ENCODE measurements at places on chromosomes 1 and 21.

DNA sequence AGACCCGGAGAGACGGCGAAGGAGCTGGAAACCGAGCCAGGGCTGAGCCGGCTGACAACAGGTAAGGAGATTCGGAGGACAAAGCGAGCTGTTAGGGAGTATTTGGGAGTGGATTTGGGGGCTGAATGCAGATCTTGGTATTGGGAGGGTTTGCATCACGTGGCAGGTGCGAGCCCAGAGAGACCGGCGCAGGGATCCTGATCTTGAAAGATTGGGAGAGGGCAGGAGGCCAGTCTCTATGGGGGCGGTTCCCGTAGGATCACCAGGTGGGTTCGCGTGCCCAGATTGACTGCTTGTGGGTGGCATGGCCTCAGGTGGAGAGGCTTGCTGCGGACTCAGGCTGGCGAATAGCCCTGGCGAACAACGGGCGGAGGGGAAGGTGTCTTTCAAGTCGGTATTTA lies 204 bp downstream of the CIART start:
- DNase-seq: no peak

GRCh38 chr1:192986110-192986747 lies 72.9 kb downstream of the UCHL5 start:
- no peak for DNase-seq

- no peak for DNase-seq
Observed at GRCh38 chr1:205396967-205397616, 24.8 kb downstream of the LEMD1 start.

DNA sequence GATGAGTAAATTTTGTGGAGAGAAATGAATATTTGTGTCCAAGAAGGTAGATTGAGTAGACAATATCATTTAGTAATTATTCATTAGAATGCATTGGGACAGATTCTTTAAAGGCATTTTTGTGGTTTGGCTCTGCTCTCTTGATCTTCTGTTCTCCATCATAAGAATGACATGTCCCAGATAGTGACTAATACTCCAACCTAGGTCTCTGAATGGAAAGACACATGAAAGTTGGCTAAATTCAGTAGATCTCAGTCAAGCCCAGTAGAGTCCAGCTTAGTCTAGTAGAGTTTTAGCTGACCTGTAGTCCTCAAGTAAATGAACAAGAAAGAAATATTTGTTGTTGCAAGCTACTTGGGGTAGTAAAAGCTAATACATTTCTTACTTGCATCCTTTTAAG lies 61.8 kb upstream of the DNAH14 start:
- DNase-seq: no peak

DNA sequence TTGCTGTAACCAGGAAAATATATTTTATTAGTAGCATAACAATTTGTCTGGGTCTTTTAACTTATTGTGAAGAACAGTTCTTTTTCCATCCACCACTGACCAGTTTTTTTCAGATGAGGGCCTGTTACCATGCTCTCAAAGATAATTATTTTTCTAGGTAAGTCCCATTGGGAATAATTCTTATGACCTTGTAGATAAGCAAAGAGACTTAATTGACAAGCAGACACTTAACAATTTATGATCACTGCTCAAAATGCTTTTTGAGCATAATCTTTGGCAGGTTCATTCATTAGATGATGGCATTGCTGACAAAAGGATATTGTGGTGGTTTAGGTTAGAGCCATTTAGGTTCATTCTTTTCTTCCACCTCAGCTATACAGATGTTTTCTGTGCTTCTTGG lies 6.6 kb downstream of the SNX27 start:
- no peak for DNase-seq

DNA sequence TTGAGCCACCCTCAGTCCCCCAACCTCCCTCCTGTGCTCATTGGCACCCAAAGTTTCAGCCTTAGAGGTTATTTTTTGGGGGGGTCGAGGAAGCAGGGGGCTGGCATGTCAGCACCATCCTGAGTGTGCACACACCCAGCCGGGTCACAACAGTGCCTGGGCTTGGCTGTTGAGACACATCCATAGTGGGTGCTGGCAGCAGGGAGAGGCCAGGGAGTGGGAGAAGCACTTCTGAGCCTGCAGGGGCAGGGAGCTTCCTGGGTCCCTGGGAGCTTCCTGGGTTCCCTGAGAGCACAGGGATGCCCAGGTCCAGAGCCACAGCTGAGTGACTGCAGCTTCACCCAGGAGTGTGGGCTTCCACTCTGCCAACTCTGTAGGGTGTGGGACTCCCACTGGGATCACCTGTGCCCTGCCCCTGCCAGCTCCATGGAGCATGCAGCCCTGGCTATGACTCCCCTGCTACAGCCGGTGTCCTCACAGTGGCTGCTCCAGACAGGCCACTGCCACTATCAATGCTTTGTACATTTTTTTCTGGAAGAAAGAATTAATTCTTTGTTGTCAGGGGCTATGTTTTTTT lies 240.4 kb downstream of the PTGER3 start:
- no peak for DNase-seq

DNA sequence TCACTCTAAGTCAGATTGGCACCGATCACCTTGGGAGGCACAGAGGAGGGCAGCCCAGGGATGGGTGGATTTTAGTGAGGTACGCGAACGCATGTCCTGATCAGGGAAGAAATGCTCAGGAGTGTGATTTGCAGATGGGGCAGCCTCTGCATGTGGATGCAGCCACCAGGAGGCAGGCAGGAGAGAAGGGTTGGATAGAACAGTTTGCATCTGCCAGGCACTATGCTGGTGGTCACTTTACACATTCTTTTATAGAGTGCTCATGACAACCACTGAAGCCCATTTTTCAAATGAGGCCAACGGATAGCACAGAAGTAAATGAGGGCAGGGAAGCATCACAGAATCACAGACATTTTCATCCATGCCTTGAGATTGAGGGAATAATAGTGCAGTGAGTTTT lies 5.7 kb downstream of the LAMB3 start:
- DNase-seq: no peak

- peak; percentile 57 for DNase-seq
Observed at GRCh38 chr21:34129039-34129891, 55.9 kb downstream of the MRPS6 start.

- no peak for DNase-seq
Observed at GRCh38 chr1:169070958-169071357, 35.5 kb upstream of the ATP1B1 start.

GRCh38 chr1:27005648-27006496 lies 6.8 kb downstream of the TENT5B start:
- DNase-seq: no peak

GRCh38 chr1:33610391-33610790 lies 137.9 kb downstream of the ZSCAN20 start:
- no peak for DNase-seq

- no peak for DNase-seq
Observed at GRCh38 chr1:214469290-214469689, 82.1 kb downstream of the PTPN14 start.

DNA sequence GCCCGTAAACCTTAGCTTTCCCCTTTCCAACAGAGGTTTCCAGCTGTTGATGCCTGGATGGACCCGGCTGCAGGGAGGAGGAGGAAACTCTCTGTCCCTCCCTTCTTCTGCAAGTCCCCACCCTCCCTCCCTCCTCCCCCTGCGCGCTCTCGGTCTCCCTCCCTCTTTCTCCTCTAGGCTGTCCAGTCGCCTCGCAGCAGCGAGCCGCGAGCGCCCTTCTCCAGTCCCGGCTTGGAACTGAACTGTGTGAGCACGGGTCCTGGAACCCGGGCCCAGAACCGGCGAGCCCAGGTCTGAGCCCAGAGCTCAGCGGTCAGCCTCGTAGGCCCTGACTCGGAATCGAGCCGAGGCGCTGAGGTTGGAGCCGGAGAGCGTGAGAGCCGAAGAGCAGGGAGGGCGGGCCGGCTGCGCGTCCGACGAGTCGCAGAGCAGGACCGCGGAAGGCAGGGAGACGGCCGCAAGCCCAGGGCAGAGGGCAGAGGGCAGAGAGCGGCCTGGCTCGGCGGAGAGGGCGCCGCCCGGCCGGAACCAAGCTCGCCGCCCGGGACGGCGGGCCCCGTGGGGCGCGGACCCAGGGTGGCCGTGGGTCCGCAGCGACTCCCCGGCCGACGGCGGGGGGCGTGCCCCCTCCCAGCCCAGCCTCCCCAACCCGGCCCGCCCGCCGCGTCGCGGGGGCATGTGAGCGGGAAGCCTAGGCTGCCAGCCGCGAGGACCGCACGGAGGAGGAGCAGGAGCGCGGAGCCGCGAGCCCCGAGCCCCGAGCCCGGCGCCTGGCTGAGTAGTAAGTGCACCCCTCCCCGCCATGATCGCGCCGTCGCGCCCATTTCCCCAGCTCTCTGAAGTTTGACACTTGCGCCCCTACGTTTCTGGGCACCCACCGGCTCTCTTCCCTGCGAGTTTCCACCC lies at the start of gene SOX13:
Gene SOX13 (plus strand): TSS at position 185 of the 906 bp plus-strand sequence. CDS start 39,801 bp downstream, outside the sequence.
- no peak for DNase-seq

- no peak for DNase-seq
Observed at GRCh38 chr1:37070126-37070525, 35.8 kb upstream of the GRIK3 start.

- no peak for DNase-seq
Observed at GRCh38 chr21:14548779-14549178, 2.7 kb upstream of the SAMSN1 start.

- no peak for DNase-seq
Observed at GRCh38 chr1:209675565-209676154, 448 bp downstream of the G0S2 start.

- DNase-seq: peak; percentile 67
Observed at GRCh38 chr21:42219606-42220137, 732 bp downstream of the ABCG1 start.

GRCh38 chr1:167412920-167413319 lies 105.4 kb downstream of the CD247 start:
- no peak for DNase-seq

DNA sequence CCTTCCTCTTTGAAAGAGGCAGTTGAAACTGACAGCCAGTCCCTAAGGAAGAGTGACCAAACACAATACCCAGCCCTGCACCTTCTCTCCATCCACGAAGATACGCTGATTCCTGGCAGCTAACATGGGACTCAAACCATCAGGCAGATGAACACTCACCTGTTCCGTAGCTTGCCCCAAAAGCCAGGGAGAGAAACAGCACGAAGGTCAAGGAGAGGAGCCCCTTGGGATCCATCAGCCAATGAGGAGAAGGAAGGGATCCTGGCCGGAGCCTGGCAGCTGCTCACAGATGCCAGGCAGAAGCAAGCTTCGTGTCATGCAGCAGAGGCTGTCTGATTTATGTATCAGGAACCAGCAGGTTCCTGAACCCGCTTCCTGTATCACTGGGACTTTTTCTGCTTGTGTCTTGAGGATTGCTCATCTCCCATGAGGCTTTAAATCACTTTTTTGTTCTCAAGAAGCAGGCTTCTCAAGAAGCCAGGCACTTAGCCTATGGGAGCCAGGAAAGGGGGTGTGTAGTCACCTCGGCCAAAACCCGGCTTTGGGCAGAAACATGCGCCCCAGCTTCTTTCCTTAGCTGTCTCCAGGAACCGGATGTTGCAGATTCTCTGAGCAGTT lies at the start of gene SLAMF1:
Gene SLAMF1 (minus strand): TSS at position 334 of the 618 bp plus-strand sequence. CDS start 99 bp downstream, at position 235.
- peak; percentile 54 for DNase-seq

GRCh38 chr1:183023146-183023600 lies at the start of gene LAMC1:
LAMC1 (plus strand) TSS chr1:183023420; CDS start chr1:183023717, 297 bp downstream.
- DNase-seq: peak; percentile 27

GRCh38 chr21:41827951-41828883 lies 50.9 kb downstream of the PRDM15 start:
- no peak for DNase-seq

DNA sequence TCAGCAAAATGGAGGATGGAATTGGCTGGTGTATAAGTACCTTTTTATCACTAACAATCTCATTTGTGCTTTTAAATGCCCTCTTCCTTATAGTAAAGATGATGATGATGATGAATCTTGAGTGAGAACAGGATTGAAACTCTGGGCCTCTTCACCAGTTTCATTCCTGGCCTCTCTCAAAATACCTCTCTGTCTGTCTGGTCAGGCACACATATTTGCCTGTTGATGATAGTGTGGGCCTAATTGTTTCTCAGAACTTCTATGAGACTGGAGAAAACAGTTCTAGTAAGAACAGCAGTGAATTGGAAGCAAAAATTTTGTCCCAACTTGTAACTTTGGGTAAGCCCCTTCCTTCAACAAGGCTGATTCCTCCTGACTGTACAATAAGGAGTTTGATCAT lies 94.4 kb upstream of the RGS4 start:
- DNase-seq: no peak
